T-helper 9 cell (primary cell): ENCODE measurements at places on chromosomes 7 and 10.
A peak's percentile ranks its signal among the peaks of the same experiment; 100 is the strongest.

- DNase-seq: no peak
Measured at GRCh38 chr7:97025983-97026714, 1.5 kb upstream of the DLX5 start.

DNA sequence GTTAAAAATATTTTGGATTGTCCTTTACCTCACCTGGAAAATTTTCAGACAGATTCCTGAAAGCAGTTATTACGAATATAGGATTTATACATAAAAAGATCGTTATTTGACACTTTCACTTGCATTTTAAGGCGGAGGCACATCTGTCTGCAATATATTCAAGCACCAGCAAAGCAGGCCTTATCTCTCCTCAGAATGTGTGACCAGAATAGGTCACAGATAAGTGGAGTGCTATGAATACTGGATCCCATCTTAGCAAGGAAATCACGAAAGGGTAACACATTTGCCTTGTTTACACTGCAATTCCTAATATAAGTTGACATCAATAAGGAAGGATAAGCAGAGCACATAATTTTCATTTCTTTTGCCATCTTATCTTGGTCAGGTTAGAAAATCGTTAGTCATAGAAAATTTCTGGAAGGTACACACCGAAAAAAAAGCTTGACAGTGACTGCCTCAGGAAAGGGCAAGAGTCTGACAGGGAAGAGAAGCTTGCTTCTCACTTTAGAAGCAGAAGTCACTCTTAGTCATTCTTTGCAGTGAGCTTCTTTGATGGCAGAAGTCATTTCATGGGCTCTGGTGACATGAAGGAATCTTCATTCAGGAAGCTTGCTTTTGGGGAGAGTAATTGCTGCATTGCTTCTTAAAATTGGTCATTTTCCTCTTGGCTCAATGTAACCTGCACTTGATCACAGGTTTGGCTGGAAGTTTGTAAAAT lies 98.1 kb upstream of the STK17A start:
- DNase-seq: no peak

DNA sequence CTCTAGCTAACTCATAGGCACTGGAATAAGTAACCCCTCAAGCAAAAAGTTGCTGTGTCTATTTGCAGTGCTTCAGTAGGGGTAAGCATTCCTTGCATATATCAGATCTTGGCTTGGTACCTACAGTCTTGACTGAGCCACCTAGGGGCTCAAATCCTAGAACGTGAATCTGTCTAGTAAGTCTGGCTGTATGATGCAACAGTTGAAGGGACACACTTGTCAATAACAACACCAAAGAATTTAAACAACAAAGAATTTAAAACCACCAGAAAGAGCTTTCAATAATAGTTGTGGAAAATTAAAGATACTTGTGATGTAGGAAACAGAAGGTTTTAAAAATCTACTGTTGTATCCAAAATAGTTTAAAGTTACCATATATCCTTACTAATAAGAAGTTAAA lies 65.4 kb downstream of the EBLN1 start:
- no peak for DNase-seq

DNA sequence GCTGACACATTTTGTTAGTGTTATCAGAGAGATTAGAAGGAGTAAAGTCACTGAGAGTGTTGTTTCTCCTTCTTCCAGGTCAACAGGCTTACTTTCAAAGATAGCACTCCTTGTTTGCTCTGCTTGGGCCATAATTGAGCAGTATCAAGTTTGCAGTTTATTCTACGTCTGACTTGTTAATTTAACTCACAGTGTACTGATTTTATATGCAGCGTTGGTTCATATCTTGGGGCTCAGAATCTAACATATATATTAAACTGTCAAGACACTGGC lies 430.2 kb downstream of the EXOC4 start:
- DNase-seq: no peak

- no peak for DNase-seq
Measured at GRCh38 chr10:121058082-121058481, 206.9 kb downstream of the WDR11 start.

DNA sequence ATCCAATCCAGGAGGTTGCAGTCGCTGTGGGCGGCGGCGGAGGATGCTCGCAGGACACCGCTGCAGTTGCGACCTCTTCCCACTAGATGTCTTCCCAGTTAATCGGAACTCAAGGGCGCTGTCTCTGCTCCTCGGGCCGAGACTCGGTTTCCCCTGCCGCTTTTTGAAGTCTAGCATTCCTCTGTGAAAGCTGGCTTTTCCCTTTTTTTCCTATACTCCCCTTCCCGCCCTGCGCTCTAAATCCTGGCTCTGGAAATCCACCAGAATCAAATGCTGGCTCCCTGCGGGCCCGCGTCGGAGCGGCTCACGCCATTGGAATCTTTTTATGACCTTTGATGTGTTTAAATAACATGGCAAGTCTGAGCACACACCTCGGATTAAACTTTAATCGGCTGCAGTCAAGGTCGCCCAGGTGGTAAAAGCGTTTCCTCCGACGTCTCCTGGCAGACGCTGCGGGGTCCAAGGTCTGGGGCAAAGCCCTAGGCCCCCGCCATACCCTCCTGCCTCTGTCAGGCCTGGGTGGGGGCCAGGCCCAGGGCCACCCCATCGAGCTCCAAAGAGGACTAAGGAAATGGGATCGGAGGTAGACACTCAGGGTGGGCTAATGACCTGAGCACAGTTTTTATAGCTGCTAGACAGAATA lies 10.7 kb upstream of the HOXA13 start:
- no peak for DNase-seq

GRCh38 chr7:485188-486081 lies 34.2 kb downstream of the PDGFA start:
- DNase-seq: no peak

GRCh38 chr10:78437407-78437768 lies 403.7 kb downstream of the RPS24 start:
- DNase-seq: no peak

DNA sequence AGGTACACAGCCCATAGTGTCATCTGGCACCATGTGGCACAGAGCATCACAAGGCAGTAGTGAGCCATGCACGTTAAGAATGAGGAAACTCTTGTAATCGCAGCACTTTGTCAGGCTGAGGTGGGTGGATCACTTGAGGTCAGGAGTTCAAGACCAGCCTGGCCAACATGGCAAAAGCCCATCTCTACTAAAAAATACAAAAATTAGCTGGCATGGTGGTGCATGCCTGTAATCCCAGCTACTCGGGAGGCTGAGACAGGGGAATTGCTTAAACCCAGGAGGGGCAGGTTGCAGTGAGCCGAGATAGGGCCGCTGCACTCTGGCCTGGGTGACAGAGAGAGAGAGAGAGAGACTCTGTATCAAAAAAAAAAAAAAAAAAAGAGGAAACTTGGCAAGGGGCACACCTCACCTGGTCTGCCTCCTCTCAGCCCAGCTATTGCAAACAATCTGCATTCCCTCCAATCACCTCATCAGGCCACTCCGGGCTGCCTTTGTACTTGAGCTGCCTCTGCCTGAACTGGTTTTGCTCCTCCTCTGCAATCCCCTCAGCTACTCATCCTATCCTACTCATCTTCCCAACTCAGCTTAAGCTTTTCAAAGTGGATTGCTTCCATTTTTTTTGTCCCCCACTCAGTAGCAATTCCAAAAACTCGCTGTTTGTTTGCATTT lies 46.0 kb upstream of the OPTN start:
- DNase-seq: no peak

- no peak for DNase-seq
Measured at GRCh38 chr10:2476218-2476811, 591.0 kb upstream of the PFKP start.

GRCh38 chr10:127995939-127996338 lies 89.0 kb downstream of the PTPRE start:
- DNase-seq: no peak

DNA sequence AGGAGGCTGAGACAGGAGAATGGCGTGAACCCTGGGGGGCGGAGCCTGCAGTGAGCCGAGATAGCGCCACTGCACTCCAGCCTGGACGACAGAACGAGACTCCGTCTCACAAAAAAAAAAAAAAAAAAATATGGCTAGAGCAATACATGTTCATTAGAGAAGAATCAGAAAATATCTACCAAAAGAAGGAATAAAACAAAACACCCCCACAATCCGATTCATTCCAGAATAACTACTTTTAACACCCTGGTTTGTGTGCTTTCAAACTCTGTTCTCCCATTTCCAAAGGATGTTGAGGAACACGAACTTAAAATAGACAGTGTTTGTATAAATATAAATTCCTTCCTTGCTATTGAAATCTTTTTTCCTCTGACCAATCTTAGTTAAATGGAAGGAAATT lies 6.5 kb downstream of the PDSS1 start:
- no peak for DNase-seq

GRCh38 chr10:24513155-24513554 lies 210.5 kb downstream of the ARHGAP21 start:
- no peak for DNase-seq

DNA sequence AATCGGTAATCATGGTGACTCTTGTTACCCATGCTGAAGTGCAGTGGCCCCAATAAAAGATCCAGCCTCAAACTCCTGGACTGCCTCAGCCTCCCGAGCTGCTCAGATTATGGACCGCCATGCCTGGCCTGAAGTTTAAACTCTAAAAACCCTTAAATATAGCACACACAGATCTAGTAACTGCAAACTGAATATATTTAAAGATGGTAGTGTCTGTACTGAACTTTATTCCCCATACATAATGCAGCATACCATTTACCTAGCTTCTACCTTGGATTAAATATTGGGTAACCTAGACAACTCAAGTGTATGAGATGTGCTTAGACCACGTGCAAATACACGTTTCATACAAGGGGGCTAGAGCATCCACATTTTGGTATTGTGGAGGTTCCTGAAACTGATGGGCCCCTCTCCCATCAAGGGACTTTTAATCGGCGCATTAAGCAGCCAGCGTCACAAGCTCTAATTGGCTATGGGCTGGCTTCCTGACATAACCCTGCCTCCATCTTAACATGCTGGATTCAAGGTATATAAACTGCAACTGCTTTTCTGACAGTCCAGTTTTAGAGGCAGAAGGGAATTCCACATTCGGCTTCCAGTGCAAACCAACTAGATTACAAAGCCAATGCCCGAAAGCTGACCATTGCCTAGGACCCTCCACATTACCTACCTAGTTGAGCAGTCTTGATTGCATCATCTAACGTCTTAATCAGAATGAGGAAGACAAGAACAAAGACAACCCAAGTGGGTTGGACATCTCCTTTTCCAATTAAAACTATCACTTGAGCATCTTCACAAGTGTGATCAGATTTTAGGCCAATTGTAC lies 13.0 kb downstream of the HNRNPA2B1 start:
- DNase-seq: no peak

- DNase-seq: no peak
Measured at GRCh38 chr10:112919721-112920120, 30.3 kb upstream of the TCF7L2 start.

- no peak for DNase-seq
Measured at GRCh38 chr10:97067716-97068391, 117.9 kb downstream of the SLIT1 start.

GRCh38 chr10:5876181-5876768 lies 13.4 kb downstream of the ANKRD16 start:
- DNase-seq: no peak

- no peak for DNase-seq
Measured at GRCh38 chr7:117152213-117153007, 170.4 kb downstream of the WNT2 start.

- no peak for DNase-seq
Measured at GRCh38 chr10:103463499-103463898, 4.8 kb upstream of the CALHM1 start.

GRCh38 chr7:10939237-10939910 lies 34.3 kb upstream of the PHF14 start:
- DNase-seq: no peak

GRCh38 chr10:107443813-107444212 lies 279.3 kb upstream of the SORCS1 start:
- DNase-seq: no peak

- DNase-seq: no peak
Measured at GRCh38 chr7:31493714-31494181, 20.1 kb upstream of the ITPRID1 start.

DNA sequence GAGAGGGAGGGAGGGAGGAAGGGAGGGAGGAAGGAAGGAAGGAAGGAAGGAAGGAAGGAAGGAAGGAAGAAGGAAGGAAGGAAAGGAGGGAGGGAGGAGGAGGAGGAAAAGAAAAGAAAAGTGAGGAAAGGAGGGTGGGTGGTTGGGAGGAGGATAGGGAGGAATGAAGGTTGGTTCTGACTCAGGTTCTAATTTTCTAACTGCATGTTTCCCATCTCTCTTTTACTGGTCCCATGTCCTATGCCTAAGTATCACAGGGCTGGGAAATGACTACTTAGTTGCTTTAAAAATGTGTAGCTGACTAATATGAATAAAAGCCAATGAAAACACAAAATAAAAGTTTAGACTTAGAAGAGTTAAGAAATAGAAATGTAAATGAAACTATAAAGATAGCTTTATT lies 890.9 kb upstream of the POT1 start:
- no peak for DNase-seq

- DNase-seq: peak; percentile 67
Measured at GRCh38 chr10:93115661-93116383, 42.1 kb downstream of the CYP26A1 start.

DNA sequence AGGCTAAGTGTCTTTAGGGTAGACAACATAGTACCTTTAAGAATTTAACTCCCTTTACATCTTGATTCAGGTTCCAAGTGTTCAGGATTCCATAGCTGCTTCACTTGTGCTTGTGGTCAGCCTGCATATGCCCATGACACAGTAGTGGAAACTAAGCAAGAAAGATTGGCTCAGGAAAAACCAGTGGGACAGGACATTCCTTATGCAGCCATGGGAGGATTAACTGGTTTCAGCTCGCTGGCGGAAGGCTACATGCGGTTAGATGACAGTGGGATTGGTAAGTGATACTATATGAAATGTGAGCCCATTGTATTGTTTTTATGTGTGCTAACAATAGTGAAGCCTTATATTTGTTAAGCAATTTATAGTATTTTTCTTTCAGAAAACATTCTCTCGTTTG lies 11.3 kb downstream of the FAM221A start:
- DNase-seq: no peak

DNA sequence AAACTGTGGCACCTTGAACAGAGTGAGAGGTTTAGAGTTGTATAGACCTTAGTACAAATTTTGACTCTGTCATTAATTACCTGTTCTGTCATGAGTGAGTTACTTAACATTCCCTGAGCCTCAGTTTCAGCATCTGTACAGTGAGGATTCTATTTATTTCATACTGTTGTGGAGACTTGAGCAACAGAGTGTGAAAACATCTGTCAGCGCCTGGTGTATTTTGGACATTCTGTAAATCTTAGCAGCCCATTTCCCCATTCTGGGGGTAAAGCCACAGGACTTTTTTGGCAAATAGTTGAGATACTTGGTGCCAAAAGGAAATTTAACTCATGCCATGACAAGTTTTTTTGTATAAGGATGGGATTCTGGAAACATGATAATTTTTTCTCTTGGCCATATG lies 94.8 kb downstream of the AUTS2 start:
- no peak for DNase-seq

GRCh38 chr7:21108182-21108581 lies 319.7 kb upstream of the SP4 start:
- DNase-seq: no peak

- DNase-seq: no peak
Measured at GRCh38 chr10:48740015-48740707, 55.5 kb downstream of the WDFY4 start.

GRCh38 chr10:121658611-121659010 lies 60.4 kb upstream of the FGFR2 start:
- no peak for DNase-seq

- DNase-seq: no peak
Measured at GRCh38 chr7:12827920-12828319, 140.5 kb downstream of the ARL4A start.
